ENCODE measurements at places on chromosomes 1 and 21.

- no peak for DNase-seq
Measured at GRCh38 chr1:98669355-98670296, 8.1 kb downstream of the SNX7 start.

DNA sequence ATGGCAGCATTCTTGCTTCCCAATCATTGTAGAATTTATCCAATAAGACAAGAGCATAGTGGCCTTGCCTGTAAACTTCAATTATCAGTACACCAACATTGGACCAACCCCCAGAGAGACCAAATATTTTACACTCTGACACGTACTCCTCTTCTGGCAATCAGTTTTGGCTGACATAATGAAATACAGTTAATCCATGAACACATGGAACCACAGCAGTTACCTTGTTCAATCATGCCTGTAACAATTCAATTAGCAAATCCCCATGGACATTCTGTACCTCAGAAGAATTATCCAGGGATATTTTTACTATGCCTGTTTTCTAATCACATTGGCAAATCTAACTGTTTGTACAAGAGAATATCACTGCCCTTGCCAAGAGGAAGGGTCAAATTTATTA is 2162.0 kb downstream of the MRPL39 start:
- no peak for DNase-seq

DNA sequence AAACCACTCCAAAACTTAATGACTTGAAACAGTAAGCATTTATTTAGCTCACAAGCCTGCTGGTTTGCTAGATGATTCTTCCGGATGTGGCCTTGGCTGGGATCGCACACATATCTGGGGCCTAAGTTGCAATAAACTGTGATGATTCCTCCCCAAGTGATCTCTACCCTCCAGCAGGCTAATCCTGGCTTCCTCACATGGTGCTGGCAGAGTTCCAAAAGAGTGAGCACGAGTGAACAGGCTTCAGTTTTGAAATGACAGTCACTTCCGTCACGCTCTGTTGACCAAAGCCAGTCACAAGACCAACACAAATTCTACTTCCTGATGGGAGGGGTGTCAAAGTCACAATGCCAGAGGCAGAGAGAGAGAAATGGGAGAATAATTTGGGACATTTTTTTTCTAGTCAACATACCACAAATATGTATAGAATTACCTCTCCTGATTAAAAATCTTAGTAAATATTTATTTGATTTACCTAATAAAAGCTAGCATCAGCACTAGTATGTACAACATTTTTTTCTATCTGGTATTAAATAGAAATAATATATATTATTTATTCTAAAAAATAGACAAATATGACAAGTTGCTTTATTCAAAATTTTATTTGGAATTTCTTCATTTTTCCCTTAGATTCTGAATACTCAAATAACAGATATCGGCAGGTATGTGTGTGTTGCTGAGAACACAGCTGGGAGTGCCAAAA is 292.7 kb downstream of the TPR start:
- DNase-seq, result no peak

- no peak for DNase-seq
Measured at GRCh38 chr1:229148743-229149142, 122.2 kb upstream of the RAB4A start.

- DNase-seq, result no peak
Measured at GRCh38 chr1:67831850-67832513, 1.3 kb downstream of the GNG12 start.
